ENCODE measurements at places on chromosomes 11 and 22.

GRCh38 chr11:98800696-98801095 is 220.1 kb upstream of the CNTN5 start:
- DNase-seq = no peak

DNA sequence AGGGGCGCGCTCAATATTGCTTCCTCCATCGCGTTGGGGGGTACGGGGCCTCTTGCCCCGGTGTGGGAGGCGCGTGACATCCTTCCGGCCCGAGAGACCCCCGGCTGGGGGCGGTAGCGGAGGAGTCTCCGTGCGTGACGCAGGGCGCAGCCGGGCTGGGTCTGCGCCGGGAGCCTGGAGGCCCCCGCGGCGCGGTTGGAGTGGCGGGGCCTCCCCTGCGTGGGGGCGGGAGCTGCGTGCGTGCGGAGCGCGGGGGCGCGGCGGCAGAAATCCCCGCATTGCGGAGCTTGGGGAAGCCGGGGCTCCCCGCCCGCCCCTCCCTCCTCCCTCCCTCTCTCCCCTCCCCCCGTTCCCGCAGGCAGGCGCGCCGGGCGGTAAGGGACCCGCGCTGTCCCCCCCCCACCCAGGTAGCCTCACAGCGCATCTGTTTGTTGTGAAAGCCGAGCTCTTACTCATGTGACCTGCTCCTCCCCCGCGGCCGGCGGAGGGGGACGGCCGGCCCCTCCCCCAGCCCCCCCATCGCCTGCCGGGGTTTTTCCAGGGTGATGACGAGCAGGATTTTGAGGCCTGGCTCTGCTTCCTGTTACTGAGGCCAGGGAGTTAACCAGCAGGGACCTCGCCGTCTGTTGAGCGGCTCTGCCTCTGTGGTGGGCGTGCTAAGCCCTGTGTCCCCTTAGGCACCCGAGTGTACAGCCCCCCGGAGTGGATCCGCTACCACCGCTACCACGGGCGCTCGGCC is 1.6 kb downstream of the PIM3 start:
- peak; percentile 92 for DNase-seq

GRCh38 chr11:61531044-61531443 is 22.5 kb downstream of the LRRC10B start:
- no peak for DNase-seq

DNA sequence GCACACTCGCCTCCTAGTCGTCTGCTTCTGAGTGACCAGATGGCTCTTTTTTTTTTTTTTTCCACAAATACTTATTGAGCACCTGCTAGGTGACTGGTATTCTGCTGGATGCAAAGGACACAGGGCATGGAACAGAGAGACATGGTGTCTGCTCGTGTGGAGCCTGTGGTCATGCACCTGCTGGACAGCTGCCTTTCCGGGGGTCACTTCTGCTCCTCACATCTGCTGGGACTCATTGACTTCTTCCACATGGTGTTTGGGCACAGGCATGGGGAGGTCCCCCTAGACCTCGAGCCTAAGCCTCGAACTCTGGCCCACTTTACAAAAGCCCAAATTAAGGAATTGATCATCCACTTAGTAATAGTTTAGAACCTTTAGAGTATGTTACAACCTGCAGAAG is 39.5 kb upstream of the EMID1 start:
- no peak for DNase-seq

GRCh38 chr11:66818231-66818955 is 24.8 kb upstream of the RCE1 start:
- DNase-seq = no peak

DNA sequence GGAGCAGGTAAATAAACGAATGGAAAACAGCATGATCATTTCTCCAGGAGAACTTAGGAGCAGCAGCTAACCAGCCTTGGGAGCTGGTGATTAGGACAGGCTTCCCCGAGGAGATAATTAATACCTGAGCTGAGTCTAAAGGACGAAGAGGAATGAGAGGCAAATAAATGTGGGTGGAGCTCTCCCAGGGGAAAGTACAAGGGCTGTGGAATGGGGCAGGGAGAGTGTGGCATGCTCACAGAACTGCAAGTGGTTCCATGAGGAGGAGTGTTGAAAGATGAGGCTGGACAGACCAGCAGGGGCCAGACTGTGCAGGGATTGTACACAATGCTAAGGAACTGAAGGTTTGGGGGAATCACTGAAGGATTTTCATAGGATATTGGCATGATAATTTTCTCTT is 14.2 kb upstream of the TLCD5 start:
- DNase-seq = no peak

- DNase-seq = no peak
Observed at GRCh38 chr22:36208162-36208765, 6.7 kb upstream of the APOL4 start.

- DNase-seq = peak; percentile 89
Observed at GRCh38 chr22:28909375-28909774, 26.0 kb downstream of the ZNRF3 start.

DNA sequence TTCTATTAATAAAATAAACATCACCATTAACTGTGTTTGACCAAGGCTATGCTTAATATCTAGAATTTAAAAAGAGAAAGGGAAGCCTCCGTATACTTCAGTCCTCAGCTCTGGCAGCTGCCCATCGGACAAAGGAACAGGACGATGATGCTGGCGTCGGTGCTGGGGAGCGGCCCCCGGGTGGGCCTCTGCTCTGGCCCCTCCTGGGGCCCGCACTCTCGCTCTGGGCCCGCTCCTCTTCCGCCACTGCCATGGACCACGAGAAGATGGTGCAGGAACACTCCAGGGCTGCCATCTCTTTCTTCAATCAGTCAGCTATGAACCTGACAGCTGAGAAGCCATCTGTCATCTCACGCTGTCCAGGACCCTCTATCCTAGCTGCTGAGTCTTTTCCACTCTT is 25.3 kb downstream of the PDHX start:
- DNase-seq = no peak

GRCh38 chr22:21936151-21936775 is 16.4 kb downstream of the PPM1F start:
- DNase-seq = no peak

DNA sequence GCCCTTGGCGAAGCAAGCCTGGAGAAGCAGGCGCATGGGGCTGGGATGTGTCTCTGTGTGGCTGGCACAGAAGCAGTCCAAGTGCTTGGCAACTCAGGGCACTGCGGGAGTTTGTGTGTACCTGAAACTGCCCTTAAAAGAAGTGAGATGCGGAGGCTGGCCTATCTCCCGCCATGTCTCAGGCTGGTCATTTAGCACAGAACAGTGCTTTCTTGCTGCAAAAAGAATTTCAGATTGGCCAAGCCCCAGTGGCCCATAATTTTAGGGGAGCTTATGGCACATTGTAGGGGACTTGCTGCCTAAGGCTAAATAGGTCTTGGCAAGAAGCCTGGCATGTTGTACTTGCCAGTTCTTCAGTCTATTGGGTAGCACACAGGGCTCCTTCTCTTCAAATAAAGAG is 16.4 kb downstream of the EHF start:
- no peak for DNase-seq
